Activated CD4-positive, alpha-beta T cell treated with anti-CD3 and anti-CD28 coated beads, Interleukin-2, amount 50 U/mL, for 1 hour (primary cell): ENCODE measurements at places on chromosomes 13 and 19.

DNA sequence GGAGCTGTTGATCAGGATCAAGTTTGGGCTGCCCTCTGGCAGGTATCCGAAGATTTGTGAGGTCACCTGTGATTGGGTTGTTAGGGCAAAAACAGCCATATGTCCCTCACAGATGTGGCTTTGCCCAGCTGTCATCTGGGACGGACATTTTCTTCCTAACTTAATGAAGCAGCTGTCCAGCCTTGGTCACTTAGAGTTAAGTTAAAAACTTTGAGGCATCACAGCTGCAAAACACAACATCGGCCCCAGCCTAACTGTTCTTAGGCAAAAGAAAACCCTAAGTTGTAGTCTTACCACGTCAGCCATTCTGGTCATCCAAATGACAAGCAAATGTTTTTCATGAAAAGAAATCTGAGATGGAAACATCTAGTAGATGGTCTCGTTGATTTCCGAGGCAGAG, 318.4 kb downstream of the DCLK1 start:
- no peak for DNase-seq

DNA sequence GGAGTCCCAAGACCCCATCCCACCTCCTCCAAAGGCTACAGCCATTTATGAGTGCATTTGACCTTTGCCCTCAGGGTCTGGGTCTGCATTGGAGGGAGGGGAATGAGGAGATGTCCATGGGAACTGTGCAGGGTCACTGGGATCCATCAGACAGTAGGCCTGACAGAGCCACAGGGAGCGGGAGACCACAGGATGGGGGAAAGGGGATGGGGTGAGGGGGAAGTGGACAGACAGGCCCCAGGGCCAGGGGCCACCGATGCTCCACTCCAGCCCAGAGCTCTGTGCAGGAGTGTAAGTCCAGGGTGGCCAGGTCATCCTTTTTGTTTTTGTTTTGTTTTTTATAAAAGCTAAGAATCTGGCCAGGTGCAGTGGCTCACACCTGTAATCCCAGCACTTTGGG, 82.5 kb downstream of the CHST8 start:
- no peak for DNase-seq

- no peak for DNase-seq
These were observed 8.7 kb upstream of the ERFL start for GRCh38 chr19:41936961-41937360.

- DNase-seq: no peak
These were observed 26.8 kb downstream of the CLDN10 start for GRCh38 chr13:95579303-95579702.

GRCh38 chr19:7509625-7510024, 6.3 kb upstream of the ZNF358 start:
- no peak for DNase-seq

GRCh38 chr13:25874064-25874737, 177.6 kb downstream of the SHISA2 start:
- no peak for DNase-seq

DNA sequence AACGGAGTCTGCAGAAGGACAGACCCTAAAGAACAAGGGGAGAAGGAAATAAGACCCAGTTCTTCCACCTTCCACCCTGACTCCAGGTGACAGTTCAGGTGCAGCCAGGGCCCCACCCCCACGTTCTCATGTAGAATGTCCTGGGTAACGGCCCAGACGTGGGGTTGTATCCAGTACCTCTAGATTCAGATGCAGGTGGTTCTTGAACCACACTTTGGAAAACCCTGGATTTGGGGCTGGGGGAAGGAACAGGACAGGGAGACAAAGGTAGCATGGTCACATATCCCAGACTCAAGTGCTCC, 2.2 kb downstream of the DMPK start:
- no peak for DNase-seq

- no peak for DNase-seq
These were observed 84.1 kb upstream of the ATXN8OS start for GRCh38 chr13:70023516-70023915.

DNA sequence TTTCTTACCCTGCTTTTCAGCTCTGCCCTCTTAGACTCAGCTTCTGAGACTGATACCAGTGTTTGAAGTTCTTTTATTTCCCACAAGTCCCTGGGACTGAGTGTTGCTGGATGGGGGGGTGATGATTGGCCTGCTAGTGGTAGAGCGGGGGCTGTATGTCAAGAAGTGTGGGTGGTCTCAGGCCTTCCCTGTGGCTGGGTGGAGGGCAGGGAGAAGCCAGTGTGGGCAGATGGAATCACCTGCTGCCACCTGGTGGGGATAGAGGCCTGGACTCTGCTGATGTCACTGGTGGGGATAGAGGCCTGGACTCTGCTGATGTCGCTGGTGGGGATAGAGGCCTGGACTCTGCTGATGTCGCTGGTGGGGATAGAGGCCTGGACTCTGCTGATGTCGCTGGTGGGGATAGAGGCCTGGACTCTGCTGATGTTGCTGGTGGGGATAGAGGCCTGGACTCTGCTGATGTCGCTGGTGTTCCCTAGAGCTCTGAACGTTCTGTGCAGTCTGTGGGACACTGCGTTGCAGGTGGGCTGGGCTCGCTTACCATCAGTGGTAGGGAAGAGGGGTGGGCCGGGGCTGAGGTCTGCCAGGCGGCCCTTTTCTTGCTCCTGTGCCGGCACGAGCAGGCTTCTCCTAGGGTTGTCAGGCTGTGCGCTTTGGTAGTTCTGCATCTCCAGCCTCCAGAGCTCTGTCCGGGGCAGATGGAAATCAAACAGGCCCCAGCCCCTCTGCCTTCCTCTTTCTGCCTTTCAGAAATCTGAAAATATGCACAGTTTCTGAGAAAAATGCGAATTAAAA, 101.3 kb downstream of the ARHGEF7 start:
- peak; percentile 45 for DNase-seq

- no peak for DNase-seq
These were observed 8.3 kb upstream of the KCNN4 start for GRCh38 chr19:43789029-43789428.

DNA sequence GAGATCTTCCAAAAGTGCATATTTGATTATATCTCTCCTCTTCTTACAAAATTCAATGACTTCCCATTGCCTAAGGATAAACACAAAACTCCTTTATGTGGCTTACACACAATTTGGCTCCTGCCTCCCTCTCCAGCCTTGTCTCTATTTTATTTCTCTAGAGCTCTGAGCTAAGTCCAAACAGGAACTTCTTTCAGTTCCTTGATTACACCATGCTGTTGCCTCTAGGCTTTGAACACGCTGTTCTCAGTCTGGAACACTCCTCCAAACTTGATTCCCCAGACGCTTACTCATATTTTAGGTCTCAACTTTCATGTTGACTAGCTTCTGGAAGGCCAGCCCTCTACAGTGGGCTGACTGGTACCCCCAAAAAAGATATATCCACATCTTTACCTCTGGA, 258.5 kb downstream of the COG6 start:
- no peak for DNase-seq

DNA sequence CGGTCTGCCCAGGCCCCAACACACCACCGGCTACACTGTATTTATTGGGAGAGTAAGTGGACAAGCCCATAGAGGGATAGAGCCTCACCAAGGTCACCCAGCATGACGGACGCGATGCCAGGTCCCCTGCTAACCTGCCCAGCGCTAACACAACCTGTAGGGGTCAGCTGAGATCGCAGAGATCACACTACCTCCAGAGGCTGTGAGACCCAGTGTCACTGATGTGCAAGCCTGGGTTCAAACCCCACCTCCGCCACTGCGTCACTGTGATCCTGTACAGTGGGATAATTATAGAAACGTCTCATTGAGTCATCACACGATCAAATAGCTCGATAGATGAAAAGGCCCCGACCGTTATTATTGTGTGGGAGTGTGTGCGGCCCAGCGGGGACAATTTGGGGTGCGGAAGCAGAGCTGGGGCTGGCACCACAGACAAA, 10.6 kb upstream of the TLE2 start:
- peak; percentile 20 for DNase-seq

- DNase-seq: no peak
These were observed 714 bp downstream of the POLRMT start for GRCh38 chr19:632579-633067.

- DNase-seq: no peak
These were observed 283.4 kb downstream of the DACH1 start for GRCh38 chr13:71583581-71583980.

DNA sequence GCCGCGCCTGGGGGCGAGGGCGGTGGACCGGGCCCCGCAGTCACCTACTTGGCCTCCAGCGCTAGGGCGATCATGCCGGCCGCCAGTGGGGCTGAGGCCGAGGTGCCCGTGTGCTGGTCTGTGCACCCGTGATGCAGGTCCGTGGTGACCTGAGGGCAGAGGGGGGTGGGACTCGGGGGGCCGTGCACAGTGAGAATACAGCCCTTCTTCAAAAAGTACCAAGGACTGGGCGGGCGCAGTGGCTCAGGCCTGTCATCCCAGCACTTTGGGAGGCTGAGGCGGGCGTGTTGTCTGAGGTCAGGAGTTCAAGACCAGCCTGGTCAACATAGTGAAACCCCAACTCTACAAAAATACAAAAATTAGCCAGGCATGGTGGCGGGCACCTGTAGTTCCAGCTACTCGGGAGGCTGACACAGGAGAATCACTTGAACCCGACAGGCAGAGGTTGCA, 5.0 kb upstream of the C19orf25 start:
- no peak for DNase-seq

- no peak for DNase-seq
These were observed 14.0 kb downstream of the XRCC1 start for GRCh38 chr19:43561139-43561970.

DNA sequence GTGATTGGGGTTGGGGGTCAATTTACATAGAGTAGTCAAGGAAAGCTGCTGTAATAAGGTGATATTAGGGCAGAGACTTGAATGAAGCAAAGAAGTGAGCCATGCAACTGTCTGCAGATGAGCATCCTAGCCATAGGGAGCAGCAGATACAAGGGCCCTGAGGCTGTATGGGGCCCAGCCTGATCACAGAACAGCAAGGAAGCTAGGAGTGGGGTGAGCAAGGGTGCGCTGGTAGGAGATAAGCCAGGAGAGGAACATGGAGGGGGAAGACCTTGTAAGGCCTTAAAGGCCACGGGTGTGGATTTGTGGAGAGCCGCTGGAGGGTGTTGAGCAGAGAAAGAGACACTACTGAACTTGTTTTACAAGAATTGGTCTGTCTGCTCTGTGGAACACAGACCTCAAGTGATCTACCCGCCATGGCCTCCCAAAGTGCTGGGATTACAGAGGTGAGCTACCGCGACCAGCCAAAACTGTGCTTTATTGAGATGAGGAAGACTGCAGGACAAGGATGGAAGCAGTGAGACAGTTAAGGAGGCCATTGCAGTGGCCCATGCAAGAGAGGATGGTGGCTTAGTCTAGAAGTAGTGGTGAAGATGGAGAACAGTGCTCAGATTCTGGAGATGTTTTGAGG, 93.0 kb downstream of the ZAR1L start:
- no peak for DNase-seq

GRCh38 chr19:46125447-46125846, 959 bp upstream of the IGFL3 start:
- DNase-seq: no peak

DNA sequence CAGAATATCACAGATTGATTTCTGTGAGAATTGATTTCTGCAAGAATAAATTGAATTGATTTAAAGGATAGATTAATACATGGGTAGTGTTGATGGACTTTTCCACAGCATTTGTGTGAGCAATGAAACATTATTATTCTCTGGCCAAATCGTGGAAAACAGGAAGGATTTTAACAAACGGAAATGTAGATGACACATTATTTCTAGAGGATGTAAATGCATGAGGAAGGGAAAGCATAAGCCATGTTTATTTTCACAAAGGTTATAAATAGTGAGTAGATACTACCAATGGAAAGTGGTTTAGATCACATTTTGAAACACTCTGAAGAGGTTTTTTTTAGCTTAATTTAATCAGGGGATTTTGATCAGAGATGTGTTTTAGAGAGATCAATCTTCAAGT, 1534.6 kb upstream of the MIR17HG start:
- no peak for DNase-seq

- no peak for DNase-seq
These were observed 4.4 kb upstream of the KCNN4 start for GRCh38 chr19:43784981-43785808.

GRCh38 chr13:100636004-100636403, 38.6 kb downstream of the TMTC4 start:
- no peak for DNase-seq

GRCh38 chr19:33385956-33386355, 12.4 kb downstream of the CEBPG start:
- no peak for DNase-seq

- DNase-seq: peak; percentile 73
These were observed 1.1 kb upstream of the ZNF763 start for GRCh38 chr19:11963566-11964355.

GRCh38 chr13:79662882-79663281, 181.9 kb downstream of the NDFIP2 start:
- no peak for DNase-seq

DNA sequence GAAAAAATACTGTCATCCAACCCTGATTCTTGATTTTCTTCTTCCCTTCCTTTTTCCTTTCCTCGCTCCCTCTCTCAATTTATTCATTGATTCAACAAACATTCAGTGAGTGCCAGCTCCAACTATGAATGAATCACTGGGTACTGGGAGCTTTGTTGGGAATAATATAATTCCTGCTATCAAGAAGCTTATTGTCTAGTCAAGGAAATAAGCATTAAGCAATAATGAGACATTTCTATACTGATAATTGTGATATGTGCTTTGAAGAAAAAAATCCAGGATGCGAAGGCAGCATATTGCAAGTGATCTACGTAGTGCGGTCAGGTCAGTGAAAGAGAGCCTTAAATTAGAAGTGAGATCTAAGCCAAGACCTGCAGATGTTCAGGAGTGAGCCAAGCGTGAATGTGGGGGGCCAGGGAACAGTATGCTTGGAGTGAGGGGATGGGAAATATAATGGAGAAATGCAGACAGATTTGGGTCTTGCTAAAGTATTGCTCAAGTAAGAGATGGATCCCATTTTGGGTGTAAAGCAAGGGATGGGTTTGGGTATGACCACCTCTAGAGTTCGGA, 253.5 kb downstream of the LHFPL6 start:
- DNase-seq: no peak

DNA sequence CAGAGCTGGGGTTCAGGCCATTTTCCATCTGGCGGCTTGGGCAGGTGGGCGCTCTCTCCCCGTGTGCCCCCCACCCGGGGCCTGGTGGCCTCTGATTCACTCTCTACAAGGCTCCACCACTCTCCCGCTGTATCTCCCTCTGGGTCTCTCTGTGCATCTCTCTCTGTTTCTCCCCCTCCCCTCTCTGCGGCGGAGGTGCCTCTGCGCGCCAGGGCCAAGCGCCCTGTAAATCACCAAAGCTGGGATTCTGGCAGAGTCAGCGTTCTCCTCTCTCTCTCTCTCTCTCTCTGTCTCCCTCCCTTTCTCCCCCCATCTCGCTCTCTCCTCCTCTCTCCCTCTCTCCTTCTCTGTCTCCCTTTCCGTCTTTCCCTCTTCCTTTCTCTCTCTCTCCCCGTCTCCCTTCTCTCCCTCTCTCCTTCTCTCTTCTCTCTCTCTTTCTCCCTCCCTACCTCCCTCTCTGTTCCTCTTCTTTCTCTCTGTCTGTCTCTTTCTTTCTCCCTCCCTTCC, 3.9 kb downstream of the NFIC start:
- DNase-seq: no peak

DNA sequence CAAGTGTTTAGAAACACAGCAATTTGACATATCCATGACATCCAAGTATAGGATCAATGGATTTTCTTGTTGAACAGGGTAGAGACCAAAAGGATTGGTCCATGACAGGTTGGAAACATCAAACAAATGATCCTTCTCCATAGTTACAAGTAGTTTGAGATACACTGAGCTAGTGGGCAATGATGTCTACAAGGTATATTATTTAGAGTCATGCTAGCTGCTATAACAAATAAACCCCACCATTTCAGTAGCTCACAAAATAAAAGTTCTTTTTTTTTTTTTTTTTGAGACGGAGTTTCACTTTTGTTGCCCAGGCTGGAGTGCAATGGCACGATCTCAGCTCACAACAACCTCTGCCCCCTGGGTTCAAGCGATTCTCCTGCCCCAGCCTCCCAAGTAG, 4.9 kb upstream of the HAUS5 start:
- no peak for DNase-seq
